Activated CD4-positive, alpha-beta T cell treated with anti-CD3 and anti-CD28 coated beads for 36 hours (primary cell): ENCODE measurements at places on chromosomes 13 and 19. TPM values are rescaled to one million over a fixed set of nuclear protein-coding genes. Genes with fewer than 3 reads are reported as not detected.

- H3K4me1 ChIP-seq, result peaks cover 8% of the 10 kb centered on the region
- H3K4me3 ChIP-seq, result no peak overlapping the region
- no peaks in the 10 kb centered on the region for H3K36me3 ChIP-seq
- H3K27me3 ChIP-seq, result peaks cover 4% of the 10 kb centered on the region
Observed at GRCh38 chr13:95579303-95579702, 26.8 kb downstream of the CLDN10 start.

DNA sequence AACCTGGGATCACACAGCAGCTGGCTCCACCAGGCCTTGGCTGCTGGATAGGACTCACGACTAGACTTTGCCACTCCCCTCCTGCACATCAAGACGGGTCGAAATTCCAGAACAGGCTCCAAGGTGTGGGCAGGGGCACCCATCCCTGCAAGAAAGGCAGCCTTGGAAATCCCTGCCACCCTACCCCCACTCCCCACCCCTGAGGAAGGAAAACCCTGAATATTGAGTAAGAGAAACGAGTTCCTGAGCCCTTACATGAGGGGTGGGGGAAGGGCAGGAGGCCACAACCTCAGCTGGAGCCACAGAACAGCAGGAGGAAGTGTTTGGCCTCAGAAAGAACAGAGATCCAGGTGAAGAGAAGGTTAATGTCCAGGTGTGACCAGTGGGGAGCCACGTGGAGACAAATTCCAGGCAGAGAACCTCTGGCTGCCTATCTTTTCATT lies 20.1 kb downstream of the DEDD2 start:
- no peaks in the 10 kb centered on the region for H3K27me3 ChIP-seq
- H3K27ac ChIP-seq, result peak overlapping the region; percentile 73
- peaks cover 67% of the 10 kb centered on the region for H3K4me1 ChIP-seq
- H3K4me3 ChIP-seq, result no peak overlapping the region
- no peak for DNase-seq

DNA sequence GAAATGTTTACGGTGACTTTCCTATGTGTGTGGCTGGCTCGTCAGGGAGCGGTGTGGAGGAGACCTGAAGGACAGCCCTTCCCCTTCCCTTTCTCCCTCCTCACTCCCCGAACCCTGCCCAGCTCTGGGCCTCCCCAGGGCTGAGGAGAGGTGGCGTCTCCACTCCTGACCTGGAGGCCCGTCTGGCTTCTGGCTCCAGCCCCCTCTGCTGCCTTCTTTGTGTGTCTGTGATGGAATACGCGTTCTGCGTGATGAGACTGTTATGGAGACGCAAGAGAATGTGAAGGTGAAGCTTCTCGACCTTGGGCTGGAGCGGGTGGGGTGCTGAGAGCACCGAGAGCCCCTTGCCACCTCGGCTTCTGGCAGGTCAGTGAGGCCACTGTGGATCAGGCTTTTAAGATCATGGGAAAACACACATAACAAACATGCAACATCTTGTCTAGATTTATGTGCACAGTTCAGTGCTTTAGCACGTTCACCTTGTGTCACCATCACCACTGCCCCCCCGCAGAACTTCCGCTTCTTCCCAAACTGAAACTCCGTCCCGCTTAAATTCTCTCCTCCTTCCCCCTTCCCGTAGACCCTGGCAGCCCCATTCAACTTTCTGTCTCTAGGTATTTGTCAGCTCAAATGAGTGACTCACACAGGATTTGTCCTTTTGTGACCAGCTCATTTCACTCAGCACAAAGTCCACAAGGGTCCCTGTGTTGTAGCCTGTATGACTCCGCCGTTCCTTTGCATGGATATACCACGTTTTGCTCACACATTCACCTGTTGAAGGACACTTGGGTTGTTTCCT lies 24.7 kb downstream of the ATP11A start:
- no peak for DNase-seq
- peaks cover 5% of the 10 kb centered on the region for H3K36me3 ChIP-seq
- no peak overlapping the region for H3K27ac ChIP-seq
- H3K4me1 ChIP-seq, result peaks cover 24% of the 10 kb centered on the region
- H3K4me3 ChIP-seq, result no peak overlapping the region
- no peaks in the 10 kb centered on the region for H3K27me3 ChIP-seq

DNA sequence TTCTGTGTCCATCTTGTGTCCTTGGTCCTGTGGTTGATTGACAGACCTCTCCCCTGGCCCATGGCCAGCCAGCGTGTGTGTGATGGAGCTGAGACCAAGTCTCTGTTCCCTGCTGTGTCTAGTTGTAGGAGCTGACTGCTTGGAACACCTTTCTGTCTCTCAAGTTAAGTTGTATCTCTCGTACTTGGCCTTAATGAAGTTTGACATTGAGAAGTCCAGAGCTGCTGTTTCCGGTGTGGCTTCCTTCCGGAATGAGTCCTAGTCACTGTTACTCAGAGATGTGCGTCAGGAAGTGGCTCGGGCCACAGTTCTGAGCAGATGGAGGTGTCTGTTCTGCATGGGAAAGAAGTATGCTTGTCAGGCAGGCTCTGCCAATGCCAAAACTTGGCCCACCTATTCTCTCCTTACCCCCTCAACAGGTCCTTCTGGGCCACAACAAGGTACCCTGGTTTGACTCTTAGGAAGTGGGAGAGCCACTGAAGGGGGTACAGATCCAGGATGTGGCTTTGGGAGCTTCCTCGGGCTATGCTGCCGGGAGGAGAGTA lies 54.3 kb downstream of the GATAD2A start:
- peak overlapping the region; percentile 99 for H3K27ac ChIP-seq
- H3K4me3 ChIP-seq, result peak overlapping the region; percentile 79
- no peaks in the 10 kb centered on the region for H3K27me3 ChIP-seq

DNA sequence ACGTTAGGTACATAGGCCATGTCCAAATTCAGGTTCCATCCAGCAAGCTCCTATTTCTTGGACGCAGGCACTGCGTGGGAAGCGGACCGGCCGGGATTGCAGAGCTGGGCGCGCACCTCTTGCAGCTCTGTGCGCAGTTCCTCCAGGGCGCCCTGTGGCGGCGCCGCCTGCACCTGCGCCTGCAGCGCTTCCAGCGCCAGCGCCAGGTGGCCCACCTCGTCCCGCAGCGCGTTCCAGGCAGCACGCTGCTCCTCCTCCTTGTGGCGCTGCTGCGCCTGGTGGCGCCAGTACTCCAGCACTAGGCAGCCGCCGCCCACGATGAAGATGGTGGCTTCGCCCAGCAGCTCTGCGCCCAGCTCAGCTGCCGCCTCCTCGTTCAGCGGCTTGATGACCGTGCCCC lies 31.1 kb downstream of the OPA3 start:
- DNase-seq, result no peak
- H3K27ac ChIP-seq, result no peak overlapping the region
- H3K4me1 ChIP-seq, result peaks cover 4% of the 10 kb centered on the region
- H3K36me3 ChIP-seq, result peaks cover 8% of the 10 kb centered on the region

- peak; percentile 87 for DNase-seq
- peak within 1 kb of the TSS; percentile 96 for H3K27ac ChIP-seq
- peak within 1 kb of the TSS; percentile 94 for H3K4me3 ChIP-seq
Observed at GRCh38 chr19:15332311-15332996, at the start of gene BRD4. BRD4 (minus strand) TSS chr19:15332539; CDS start chr19:15273099, 59,440 bp downstream.

- peak; percentile 87 for DNase-seq
- H3K36me3 ChIP-seq, result peaks cover 15% of the 10 kb centered on the region
- peak within 1 kb of the TSS; percentile 87 for H3K27ac ChIP-seq
Observed at GRCh38 chr19:4831304-4831978, at the start of gene TICAM1. TICAM1 (minus strand) TSS chr19:4831712; CDS start chr19:4818377, 13,335 bp downstream.

- peaks cover 4% of the 10 kb centered on the region for H3K4me1 ChIP-seq
- H3K4me3 ChIP-seq, result no peak overlapping the region
- H3K36me3 ChIP-seq, result no peaks in the 10 kb centered on the region
- no peak overlapping the region for H3K27ac ChIP-seq
- peaks cover 8% of the 10 kb centered on the region for H3K27me3 ChIP-seq
- DNase-seq, result no peak
Observed at GRCh38 chr13:109657395-109657794, 129.0 kb downstream of the IRS2 start.

DNA sequence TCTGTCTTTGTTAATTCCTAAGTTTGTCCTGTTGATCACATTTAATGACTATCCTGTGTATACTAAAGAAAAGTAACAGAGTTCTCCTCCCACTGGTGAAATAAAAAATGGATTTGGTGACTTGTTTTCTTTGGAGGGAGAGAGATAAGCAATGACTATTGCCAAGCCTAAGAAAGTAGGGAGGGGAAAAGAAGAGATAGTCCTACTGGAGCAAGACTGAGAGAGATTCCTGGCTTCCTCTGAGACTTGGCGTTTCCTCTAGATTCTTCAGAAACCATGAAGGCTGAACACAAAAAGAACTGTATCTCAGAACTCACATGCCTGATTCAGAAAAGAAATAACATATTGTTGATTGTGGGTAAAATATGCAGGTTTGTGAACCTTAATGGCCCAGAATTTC lies 406.5 kb downstream of the FOXO1 start:
- H3K27me3 ChIP-seq, result no peaks in the 10 kb centered on the region
- no peak overlapping the region for H3K4me3 ChIP-seq
- H3K4me1 ChIP-seq, result peaks cover 14% of the 10 kb centered on the region

DNA sequence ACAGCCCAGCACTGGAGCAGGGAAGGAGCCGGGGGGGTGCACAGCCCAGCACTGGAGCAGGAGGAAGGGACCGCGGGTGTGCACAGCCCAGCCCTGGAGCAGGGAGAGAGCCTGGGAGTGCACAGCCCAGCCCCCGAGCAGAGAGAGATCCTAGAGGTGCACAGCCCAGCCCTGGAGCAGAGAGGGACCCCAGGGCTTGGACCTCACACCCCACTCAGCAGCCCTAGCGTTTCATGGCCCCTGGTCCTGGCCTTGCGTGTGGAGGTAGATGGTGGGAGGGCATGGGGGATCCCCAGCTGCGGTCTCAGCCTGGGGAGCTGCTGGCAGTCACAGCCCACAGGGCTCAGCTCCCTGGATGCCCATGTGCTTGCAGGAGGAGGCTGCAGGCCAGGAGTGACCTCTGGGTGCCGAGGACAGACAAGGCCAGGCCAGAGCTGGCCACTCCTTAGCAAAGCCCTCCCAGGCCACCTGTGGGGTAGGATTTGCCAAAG lies 25.1 kb downstream of the GAS6 start:
- peaks cover 8% of the 10 kb centered on the region for H3K4me1 ChIP-seq
- H3K27me3 ChIP-seq, result no peaks in the 10 kb centered on the region
- H3K4me3 ChIP-seq, result no peak overlapping the region
- no peak for DNase-seq
- no peak overlapping the region for H3K27ac ChIP-seq

DNA sequence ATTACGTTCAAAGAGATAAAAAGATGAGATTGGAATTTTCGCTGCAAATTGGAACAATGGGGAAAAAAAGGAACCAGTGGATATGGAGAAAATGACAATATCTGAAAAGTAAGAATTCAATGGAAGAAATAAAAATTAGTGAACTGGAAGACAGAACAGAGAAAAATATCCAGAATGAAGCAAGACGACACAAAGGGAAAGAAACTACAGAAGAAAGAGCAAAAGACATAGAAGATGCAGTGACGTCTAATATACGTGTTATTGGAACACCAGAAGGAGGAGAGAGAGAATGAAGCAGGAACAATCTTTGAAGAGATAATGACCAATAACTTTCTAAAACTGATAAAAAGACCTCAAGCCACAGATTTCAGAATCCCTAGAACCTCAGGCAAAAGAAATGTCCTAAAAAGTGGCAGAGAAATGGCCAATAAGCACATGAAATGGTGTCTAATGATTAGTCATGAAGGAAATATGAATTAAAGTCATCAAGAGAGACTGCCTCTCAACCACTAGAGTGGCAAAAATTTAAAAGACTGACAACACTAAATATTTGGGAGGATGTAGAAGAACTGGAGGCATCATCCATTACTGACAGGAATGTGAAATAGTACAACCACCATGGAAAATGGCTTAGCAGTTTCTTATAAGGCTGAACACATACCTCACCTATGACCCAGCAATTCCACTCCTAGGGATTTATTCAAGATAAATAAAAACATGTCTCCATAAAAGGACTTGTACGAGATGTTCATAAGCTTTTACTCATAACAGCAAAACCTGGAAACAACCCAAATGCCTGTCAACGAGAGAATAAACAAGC lies 56.5 kb downstream of the GADD45B start:
- H3K27me3 ChIP-seq, result no peaks in the 10 kb centered on the region
- H3K4me3 ChIP-seq, result no peak overlapping the region
- no peaks in the 10 kb centered on the region for H3K36me3 ChIP-seq
- H3K27ac ChIP-seq, result no peak overlapping the region
- DNase-seq, result no peak

DNA sequence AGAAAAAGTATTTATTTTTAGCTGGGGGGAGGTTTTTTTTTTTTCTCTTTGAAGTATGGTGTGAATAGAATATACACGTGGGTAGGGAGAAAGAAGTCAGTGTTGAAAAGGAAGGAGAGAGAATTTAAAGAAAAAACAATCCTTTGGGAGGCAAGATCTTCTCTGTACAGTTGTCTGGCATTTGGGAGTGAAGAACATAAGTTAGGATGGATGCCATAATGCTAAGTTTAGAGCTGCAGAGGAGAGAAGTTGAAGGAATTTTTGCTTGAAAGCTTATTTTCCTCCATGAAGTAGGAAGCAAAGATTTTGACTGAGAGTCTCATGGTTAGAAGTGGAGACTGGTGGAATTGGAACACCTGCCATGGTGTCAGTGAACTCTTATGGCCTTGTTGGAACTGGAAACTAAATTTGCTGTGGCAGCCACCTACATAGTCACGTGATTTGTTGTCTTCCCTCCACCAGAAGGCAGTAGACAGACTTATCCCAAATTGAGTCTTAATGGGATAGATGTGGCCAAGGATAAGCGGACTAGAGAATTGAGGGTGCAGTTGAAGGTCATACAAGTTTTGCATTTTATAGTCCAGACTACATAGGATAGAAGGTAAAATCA lies 22.0 kb downstream of the NDFIP2 start:
- H3K4me3 ChIP-seq, result no peak overlapping the region
- peak overlapping the region; percentile 83 for H3K27ac ChIP-seq
- peaks cover 84% of the 10 kb centered on the region for H3K4me1 ChIP-seq
- H3K27me3 ChIP-seq, result no peaks in the 10 kb centered on the region
- H3K36me3 ChIP-seq, result peaks cover 42% of the 10 kb centered on the region

- H3K27me3 ChIP-seq, result peaks cover 53% of the 10 kb centered on the region
- no peak overlapping the region for H3K27ac ChIP-seq
- peaks cover 18% of the 10 kb centered on the region for H3K36me3 ChIP-seq
- DNase-seq, result no peak
Observed at GRCh38 chr13:112069061-112069844, 2.3 kb downstream of the SOX1 start.

The NCAN gene
- not detected for total RNA-seq

The CGB1 gene
- not detected for total RNA-seq

The ZNF491 gene
- total RNA-seq, result 1.2 TPM

The ICAM3 gene
- total RNA-seq, result 109 TPM

The SIGLEC9 gene
- total RNA-seq, result 0.37 TPM

The BCAM gene
- total RNA-seq, result not detected

The CYSLTR2 gene
- 2.2 TPM for total RNA-seq

The AZU1 gene
- not detected for total RNA-seq
